ENCODE measurements at places on chromosomes 3 and 15.

DNA sequence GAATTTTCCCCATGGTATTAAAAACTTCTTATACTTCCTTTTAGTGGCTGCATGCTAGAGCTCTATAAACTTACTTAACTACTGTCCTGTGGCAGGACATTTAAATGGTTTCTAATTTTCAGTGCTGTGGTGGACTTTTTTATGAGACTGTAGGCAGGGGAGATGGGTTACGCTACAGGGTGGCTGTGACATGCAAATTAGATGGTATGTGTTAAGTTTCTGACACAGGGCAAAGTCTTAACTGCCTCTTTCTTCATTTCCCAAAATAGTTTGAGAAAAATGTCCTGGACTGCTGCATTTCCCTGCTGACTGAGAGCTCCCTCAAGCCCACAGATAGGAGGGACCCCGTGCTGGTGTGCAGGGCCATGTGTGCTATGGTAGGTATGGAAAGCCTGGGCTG, 22.0 kb downstream of the TGM4 start:
- DNase-seq = no peak

DNA sequence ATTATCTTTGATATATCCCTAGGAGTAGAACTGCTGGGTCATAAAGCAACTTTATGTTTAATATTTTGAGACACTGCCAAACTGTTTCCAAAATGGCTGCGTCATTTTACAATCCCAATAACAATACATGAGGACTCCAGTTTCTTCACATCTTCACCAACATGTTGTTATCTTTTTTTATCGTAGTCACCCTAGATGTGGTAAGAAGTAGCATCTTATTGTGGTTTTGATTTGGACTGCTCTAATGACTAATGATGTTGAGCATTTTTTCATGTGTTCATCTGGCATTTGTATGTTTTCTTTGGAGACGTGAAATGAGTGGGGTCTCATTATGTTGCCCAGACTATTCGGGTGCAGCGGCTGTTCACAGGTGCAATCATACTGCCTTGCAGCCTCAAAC, 83.8 kb downstream of the MAP4 start:
- DNase-seq = no peak

GRCh38 chr3:152047465-152047864, 174.0 kb downstream of the SUCNR1 start:
- no peak for DNase-seq

- DNase-seq = no peak
These were observed 21.4 kb downstream of the ALDH1L1 start for GRCh38 chr3:126158912-126159454.
